ENCODE measurements at places on chromosomes 12 and 14.

DNA sequence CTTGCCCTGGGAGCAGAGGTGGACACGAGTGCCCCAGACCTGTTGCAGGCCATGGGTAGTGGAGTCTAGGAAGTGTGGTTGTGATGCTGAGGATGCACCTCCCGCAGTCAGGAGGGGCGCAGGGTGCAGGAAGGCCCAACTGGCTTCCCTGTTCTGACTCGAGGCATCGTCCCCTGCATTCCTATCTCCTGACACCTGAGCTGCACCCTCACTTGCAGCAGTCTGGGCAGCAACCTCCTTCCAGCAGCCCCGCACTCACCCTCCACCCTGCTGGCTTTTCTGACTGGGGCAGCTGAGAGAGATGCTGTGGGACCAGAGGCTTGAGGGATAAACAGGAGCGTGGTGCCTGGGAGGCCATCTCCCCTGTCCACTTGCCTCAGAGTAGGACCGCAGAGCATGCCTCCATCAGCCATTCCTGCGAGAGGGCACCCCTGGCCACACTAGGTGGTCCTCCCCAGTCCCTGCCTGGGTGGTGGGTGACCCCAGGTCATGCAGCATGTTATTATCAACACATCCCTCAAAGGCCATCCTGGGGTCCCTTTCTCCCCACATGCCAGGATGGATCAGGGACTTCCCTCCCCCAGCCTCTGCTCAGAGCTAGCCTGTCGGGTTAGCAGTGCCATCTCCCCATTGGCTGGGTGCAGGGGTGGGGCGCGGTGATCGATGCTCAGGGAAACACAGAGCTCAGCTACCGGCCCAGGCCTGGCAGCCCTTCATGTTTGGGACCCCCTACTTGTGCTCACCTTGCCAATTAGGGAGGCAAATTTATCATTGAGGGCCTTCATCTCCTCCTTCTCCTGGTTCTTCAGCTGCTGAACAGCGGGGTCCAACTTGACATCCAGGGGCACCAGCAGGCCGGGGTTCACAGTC, 719 bp downstream of the KRT80 start:
- DNase-seq: no peak

DNA sequence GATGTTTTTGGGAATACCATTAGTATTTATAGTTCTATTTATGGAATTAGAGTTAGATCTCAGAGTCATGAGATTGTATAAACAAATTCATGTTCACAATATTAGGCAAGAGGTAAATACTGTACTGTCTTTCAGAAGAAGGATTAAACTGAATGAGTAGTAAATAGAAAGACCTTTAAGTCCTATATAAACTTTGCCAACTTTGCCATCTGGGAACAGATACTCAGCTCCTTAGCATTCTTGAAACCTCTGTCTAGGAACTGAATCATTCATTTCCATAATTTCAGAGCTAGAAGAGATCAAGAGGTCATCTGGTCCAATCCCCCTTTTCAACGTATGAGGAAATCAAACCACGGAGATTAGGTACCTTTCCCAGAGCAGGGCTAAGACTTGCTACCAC, 141.1 kb downstream of the CAND1 start:
- no peak for DNase-seq

GRCh38 chr12:63348556-63348955, 197.6 kb upstream of the AVPR1A start:
- no peak for DNase-seq

- DNase-seq: no peak
Measured at GRCh38 chr12:13702381-13702780, 279.0 kb downstream of the GRIN2B start.

GRCh38 chr12:129258781-129259318, 405.6 kb downstream of the GLT1D1 start:
- DNase-seq: no peak

GRCh38 chr14:63974176-63974575, 121.4 kb downstream of the SYNE2 start:
- DNase-seq: no peak

- DNase-seq: no peak
Measured at GRCh38 chr14:88519907-88520306, 34.9 kb downstream of the PTPN21 start.

GRCh38 chr12:113413488-113413939, 8.7 kb upstream of the SDSL start:
- DNase-seq: no peak

DNA sequence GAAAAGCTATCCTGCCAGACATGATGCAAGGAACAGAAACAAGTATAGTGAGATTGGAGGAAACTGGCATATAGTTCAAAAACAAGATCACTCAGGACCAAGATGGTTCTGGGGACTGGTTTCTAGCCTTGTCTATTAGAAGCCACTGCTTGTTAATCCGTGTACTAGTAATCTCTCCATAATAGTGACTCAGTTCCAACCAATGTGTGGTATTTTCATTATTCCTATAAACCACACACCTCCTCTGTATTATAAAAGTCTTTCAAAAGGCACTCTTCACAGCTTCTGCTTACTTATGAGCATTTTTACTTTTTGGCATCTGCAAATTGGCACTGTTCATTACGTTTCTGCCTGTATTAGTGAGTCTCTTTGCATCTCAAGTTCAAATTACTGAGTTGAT, 140.3 kb downstream of the SLC6A15 start:
- no peak for DNase-seq

GRCh38 chr12:4386801-4387200, 7.3 kb upstream of the FGF23 start:
- no peak for DNase-seq

- DNase-seq: no peak
Measured at GRCh38 chr14:58954901-58955861, 233.3 kb upstream of the DAAM1 start.

All from HS-5 (cell line).